ENCODE measurements at places on chromosomes 7 and 10.

GRCh38 chr7:18976715-18977471 lies 140.5 kb downstream of the TWIST1 start:
- no peak for DNase-seq

- no peak for DNase-seq
Observed at GRCh38 chr10:75403144-75403938, 1.8 kb upstream of the ZNF503 start.

DNA sequence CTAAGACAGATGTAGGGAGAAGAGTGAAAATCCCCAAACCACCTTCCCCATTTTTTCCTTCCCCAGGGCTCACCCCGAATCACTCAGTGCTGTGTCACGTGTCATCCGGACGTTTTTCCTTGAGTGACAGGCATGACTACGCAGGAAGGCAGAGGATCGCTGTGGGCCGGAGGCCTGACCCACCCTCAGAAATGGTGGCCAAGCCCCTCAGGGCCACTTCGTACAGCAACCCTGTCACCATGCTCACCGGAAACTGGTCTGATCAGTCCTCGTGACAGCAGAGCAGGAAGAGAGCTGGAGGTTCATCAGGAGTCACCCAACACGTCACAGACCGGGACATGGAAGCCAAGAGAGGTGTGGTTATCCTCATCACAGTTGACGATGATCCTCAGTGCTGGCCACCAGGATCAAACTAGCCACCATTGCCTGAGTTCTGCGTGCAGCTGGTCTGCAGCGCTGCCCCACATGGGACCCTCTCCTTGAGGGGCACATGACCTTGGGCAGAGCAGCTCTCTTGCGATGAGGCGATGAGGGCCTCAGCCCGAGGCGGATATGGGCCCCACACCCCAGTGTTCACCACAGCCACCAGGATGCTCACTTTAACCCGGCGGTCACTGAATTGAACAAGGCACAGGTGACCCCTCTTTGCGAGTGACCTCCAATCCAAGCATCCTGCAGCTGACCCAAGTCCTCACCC lies 99.3 kb upstream of the INSIG1 start:
- DNase-seq = no peak

DNA sequence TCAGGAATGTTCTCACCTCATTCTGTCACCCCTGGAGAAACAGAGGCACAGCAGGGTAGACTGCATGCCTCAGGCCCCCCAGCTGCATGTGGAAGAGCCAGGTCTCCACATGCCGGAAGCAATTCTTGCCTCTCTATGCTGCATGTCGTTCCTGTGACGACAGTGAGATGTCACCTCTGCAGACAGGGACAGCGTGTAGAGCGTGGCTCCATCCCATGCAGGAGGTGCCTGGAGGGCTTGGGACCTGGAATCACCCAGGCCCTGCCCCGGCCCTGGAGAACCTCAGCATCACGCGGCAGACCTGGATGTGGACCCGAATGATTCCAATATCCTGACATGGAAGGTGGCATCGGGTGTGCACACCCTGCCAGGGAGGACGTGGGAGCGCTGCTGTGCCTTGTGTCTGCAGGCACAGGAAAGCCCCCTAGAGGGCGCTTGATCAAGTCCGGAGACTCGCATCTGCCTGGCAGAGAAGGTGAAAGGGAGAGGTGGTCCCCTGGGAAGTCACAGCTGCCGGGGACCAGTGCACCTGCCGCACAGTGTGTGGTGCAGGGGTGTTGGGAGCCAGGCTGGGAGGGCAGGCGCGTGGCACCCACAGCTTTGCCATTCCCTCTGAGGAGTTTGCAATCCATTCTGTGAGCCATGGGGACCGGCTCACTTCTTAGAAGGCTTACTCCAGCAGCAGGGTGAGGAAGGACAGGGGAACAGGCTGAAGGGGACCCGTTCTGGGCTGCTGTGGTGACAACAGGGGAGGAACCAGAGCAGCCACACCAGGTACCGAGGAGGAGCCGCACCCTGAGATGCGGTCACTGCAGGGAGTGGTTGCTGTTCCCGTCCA lies 45.3 kb upstream of the EN2 start:
- DNase-seq = no peak

- no peak for DNase-seq
Observed at GRCh38 chr10:62047960-62048383, 146.5 kb downstream of the ARID5B start.

- DNase-seq = no peak
Observed at GRCh38 chr7:12107381-12107780, 103.7 kb upstream of the TMEM106B start.

DNA sequence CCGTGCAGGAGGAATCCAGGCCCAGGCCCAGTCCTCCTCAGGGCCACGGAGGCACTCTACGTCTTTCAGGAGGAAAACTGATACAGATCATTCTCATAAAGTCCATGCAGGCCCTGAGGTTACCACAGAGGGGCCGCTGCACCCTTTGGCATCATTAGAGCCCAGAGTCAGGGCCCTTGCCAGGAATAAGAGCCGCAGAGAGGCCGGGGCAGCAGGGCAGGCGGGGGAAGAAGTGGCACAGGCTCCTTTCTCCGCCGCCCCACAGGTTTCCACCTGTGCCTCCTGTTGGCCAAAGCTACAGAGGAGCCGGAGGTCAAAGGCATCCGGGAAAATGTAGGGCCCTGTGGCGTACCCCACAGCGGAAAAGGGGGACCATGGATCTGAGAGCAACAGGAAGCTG lies 366.6 kb upstream of the SHH start:
- no peak for DNase-seq

DNA sequence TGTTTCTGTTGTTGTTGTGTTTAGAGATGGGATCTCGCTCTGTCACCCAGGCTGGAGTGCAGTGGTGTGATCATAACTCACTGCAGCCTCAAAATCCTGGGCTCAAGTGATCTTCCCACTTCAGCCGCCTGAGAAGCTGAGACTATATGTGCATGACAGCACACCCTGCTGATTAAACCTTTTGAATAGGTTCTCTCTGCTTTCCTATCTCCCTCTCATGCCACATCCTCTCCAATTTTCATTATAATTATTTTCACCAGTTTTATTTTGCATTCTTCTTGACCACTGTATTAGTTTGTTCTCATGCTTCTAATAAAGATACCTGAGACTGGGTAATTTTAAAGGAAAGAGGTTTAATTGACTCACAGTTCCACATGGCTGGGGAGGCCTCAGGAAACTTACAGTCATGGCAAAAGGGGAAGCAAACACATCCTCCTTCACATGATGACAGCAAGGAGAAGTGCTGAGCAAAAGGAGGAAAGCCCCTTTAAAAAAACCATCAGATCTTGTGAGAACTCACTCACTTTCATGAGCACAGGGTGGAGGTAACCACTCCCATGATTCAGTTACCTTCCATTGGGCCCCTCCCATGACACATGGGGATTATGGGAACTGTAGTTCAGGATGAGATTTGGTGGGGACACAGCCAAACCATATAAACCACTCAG lies 12.9 kb downstream of the AGK start:
- DNase-seq = no peak

Data from activated effector memory CD4-positive, alpha-beta T cell treated with Interleukin-2 at 50 U/mL for 16 hours (primary cell).